ENCODE measurements at places on chromosomes 6 and 20. TPM values are rescaled to one million over a fixed set of nuclear protein-coding genes. Genes with fewer than 3 reads are reported as not detected.

NKX2-2 gene
- total RNA-seq = not detected

DZANK1 gene
- total RNA-seq = 2.8 TPM

KHDC1L gene
- 0.20 TPM for total RNA-seq

BPIFB4 gene
- total RNA-seq = not detected

TRIM38 gene
- total RNA-seq = 1.8 TPM

C6orf132 gene
- total RNA-seq = 1.1 TPM

MEP1A gene
- total RNA-seq = not detected

PRICKLE4 gene
- 0.85 TPM for total RNA-seq

NT5E gene
- total RNA-seq = 41.5 TPM

EGFL8 gene
- total RNA-seq = 2.2 TPM

MYBL2 gene
- total RNA-seq = 76.8 TPM

CST7 gene
- total RNA-seq = not detected

RCAN2 gene
- not detected for total RNA-seq

KCNQ2 gene
- 0.86 TPM for total RNA-seq

PBOV1 gene
- total RNA-seq = not detected

DEF6 gene
- 0.08 TPM for total RNA-seq

CRIP3 gene
- total RNA-seq = 0.83 TPM

KIF25 gene
- total RNA-seq = 0.07 TPM

MSH5 gene
- 10.7 TPM for total RNA-seq

HDGFL1 gene
- not detected for total RNA-seq

LTV1 gene
- 37.8 TPM for total RNA-seq

ABHD16B gene
- total RNA-seq = not detected

CDSN gene
- not detected for total RNA-seq

CYP24A1 gene
- total RNA-seq = 652 TPM

RAET1E gene
- 3.2 TPM for total RNA-seq

NR2E1 gene
- not detected for total RNA-seq

FAM217A gene
- not detected for total RNA-seq

ATRN gene
- total RNA-seq = 24.2 TPM

SLC22A2 gene
- total RNA-seq = not detected

MAS1 gene
- not detected for total RNA-seq

SLC32A1 gene
- total RNA-seq = not detected

SMLR1 gene
- not detected for total RNA-seq

TCF15 gene
- not detected for total RNA-seq

DDO gene
- 0.07 TPM for total RNA-seq

SLC2A10 gene
- total RNA-seq = not detected

ULBP1 gene
- total RNA-seq = 1.1 TPM

GATA5 gene
- 1.1 TPM for total RNA-seq

CST5 gene
- not detected for total RNA-seq

HCRTR2 gene
- total RNA-seq = not detected

DSTN gene
- total RNA-seq = 646 TPM

CSTF1 gene
- 41.2 TPM for total RNA-seq

LTB gene
- 0.50 TPM for total RNA-seq

PIM1 gene
- total RNA-seq = 22.9 TPM

TRIM31 gene
- 2.0 TPM for total RNA-seq

MOXD1 gene
- 1.8 TPM for total RNA-seq

TAGAP gene
- not detected for total RNA-seq

PCIF1 gene
- total RNA-seq = 32.2 TPM

HLA-DMB gene
- 1.7 TPM for total RNA-seq

PPP1R14C gene
- 1.4 TPM for total RNA-seq

TTK gene
- total RNA-seq = 22.8 TPM

GPX6 gene
- total RNA-seq = not detected

LY6G6C gene
- total RNA-seq = not detected

GUCA1A gene
- not detected for total RNA-seq

SCUBE3 gene
- total RNA-seq = 0.05 TPM

SAMD5 gene
- total RNA-seq = 1.1 TPM

DPPA5 gene
- not detected for total RNA-seq

PAX1 gene
- total RNA-seq = not detected

SLC17A3 gene
- 1.00 TPM for total RNA-seq

ATP6V1G2 gene
- total RNA-seq = 0.40 TPM
